ENCODE measurements at places on chromosomes 16 and 17. TPM values are rescaled to one million over a fixed set of nuclear protein-coding genes. Genes with fewer than 3 reads are reported as not detected.

Gene CCL4L2
- total RNA-seq = 12.2 TPM

Gene KRT36
- total RNA-seq = not detected

DNA sequence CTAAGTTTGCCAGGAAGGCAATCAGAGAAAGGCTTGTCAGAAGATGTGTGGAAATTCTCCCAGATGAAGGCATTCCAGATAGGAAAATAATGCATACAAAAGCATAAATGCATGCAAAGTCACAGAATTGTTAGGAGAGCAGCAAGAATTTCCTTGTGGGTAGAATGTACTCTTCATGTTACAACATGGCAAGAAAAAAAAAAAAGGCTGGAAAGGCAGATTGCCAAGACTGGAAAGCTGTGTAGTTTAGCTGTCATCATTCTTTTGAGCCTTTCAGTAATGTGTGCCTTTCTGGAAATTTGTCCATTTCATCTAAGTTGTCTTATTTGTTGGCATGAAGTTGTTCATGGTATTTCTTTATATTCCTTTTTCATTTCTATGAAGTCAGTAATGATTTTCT, 71.0 kb upstream of the EFCAB3 start:
- no peak for DNase-seq

- no peak for DNase-seq
Observed at GRCh38 chr16:17989255-17989654, 347.3 kb downstream of the NPIPA8 start.

DNA sequence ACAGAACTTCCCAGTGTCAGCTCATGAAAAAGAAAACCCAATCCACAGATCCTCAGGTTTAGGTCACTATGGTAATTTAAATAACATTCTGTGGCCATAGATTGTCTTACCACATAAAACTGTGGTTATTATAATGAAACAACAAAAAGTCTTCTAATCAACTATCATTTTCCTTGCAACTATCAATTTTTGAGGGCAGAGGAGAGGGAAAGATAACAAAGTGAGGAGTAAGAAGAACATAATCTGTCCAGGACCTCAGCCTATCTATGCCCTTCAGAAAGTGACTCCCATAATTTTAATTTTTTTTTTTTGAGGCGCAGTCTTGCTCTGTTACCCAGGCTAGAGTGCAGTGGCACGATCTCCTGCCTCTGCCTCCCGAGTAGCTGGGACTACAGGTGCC, 4.0 kb upstream of the GGNBP2 start:
- DNase-seq = no peak

GRCh38 chr16:74031551-74031950, 265.1 kb upstream of the PSMD7 start:
- DNase-seq = no peak

DNA sequence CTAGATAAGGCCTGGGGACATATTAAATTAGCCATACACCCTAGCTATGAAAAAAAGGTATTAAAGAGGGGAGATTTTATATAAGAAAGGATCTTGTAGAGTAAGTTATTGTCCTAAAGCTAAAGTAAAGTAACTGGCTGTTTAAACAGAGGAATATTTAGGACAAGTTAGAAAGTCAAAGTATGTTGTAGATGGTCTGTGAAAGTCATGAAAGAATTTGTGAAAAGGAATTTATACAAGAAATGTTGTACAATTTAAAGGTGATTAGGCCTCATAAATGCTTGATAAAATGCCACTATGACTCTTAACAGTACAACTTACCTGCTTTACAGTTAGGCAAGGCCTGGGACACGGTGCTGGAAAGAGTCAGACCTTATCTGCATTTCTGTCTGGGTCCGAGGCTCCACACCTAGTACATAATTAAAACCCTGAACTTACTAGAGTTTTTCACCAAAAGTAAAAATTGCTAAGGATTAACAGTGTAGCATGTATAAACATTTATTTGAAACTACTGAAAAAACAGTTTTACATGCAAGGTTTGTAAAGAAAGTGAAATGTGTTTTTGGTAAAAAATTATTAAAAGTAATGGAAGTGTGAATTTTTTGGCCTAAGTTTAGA, 445.3 kb upstream of the TOM1L1 start:
- DNase-seq = no peak

- DNase-seq = no peak
Observed at GRCh38 chr16:64225036-64225435, 896.8 kb downstream of the CDH11 start.
